ENCODE measurements at places on chromosomes 5 and 9.

GRCh38 chr5:99076723-99077640 lies 148.2 kb upstream of the CHD1 start:
- no peak for DNase-seq

DNA sequence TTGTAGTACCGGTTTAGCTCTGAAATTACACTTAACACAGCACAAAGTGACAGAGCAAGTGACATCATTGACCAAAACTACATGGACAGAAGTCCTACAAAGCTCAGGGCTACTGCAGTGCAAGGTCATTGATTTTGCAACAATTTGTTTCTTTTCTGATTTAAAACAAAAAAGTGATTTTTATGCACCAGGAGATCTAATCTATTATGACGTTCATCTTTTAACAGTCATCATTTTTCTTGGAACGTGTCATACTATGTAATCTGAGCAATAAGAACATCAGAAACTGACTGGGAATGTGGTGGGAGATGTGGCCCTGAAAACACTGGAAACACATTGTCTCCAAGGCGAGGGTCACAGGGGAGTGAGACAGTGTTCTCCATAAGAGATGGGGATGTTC lies 17.4 kb upstream of the ZFAND5 start:
- no peak for DNase-seq

DNA sequence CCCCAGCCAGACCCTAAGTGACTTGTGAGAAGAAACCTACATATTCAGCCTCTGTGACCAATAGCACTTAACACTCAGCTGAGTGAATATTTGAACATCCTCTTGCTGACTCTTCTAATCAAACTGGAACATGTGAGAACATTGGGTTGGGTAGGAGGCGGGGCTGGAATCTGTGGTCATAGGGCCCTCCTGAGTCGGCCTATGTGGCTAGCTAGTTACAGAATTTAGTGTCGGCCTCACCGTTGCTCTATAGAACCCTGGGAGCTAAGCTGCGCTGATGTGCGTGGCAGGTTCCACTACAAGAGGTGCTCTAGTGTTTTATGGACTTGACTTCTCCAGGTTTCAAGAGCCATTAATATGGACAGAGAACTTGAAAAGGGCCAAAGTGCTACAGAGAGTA lies 138.8 kb downstream of the DROSHA start:
- no peak for DNase-seq

DNA sequence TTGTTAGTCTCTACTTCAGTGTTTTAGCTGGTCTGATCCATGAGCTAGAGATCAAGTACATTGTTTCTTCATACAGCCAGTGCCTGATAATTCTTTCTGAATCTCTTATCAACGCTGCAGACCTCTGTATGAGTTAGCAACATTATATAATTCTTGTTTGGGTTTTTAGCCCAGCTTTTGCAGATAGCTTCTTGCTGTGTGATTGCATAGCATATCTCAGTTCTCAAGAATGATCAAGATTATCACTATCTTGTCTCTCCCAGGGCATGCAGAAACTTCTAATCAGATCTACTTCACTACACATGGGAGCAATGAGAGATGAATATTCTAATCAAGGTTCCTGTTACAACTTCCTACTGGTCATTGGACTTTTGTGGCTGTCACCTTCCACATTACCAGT lies 158.3 kb downstream of the FAM174A start:
- DNase-seq: no peak

- DNase-seq: no peak
Observed at GRCh38 chr5:111582451-111582850, 70.1 kb upstream of the STARD4 start.

GRCh38 chr5:168359820-168360460 lies 68.5 kb downstream of the WWC1 start:
- DNase-seq: no peak

DNA sequence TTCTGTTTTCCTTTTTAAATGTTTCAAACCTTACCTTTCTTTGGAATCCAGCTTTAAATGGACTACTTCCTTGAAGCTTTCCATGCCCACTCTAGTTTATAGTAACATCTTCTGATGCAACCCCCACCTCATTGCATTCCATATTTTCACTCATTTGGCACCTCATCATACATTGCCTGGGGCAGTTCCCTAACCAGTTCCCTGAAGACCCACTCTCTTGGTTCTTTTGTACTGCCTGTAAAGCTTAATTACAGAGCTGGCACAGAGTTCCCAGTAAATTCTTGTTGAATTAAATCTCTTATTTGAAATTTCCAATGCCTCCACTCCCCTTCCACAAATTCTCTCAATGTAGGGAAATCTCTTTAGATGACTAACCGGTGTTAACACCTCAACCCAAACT lies 257.2 kb downstream of the ARRDC3 start:
- DNase-seq: no peak

DNA sequence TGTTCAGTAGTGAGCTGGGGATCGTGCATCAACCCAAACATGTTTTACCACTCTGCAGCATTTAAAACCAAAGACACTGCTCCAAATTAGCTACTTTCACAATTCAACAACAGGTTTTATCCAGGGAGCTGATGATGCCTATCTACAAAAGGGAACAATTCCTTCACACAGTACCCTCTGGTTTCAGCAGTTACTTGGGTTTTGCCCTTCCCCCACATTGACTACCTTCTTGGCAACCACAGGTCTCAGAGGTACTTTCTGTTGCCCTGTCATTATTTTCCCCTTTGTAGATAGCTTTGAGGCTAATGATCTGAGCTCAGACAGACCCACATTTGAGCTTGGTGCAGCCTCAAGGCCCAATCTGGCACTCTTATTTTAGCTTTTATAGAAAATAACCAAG lies 96.1 kb downstream of the WDR41 start:
- DNase-seq: no peak

- no peak for DNase-seq
Observed at GRCh38 chr9:131181091-131181681, 55.8 kb downstream of the NUP214 start.

GRCh38 chr5:24272741-24273140 lies 372.0 kb downstream of the CDH10 start:
- DNase-seq: no peak

GRCh38 chr5:150155258-150156026 lies at the start of gene PDGFRB:
TSS of gene PDGFRB (minus strand) at chr5:150155845. CDS start at chr5:150137047, 18,798 bp downstream.
- DNase-seq: peak; percentile 9

DNA sequence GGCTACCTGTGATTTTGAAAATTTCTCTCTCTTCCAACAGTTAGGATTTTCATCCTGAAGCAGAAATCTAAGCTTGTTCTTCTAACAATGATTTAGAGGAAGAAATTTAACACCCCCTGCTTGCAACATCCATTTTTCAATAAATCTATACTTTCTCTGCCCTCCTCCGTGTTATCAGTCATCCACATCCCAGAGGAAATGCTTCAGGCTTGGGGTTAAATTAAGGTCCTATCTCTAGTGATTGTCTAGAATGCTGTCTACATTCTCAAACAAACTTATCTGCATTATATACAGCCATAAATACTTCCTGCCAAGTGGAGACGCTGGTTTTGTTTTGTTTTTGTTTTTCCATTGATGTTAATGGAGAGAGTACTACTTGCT lies 371.0 kb downstream of the CSNK1G3 start:
- DNase-seq: no peak
